ENCODE measurements at places on chromosomes 12 and 14.
A peak's percentile ranks its signal among the peaks of the same experiment; 100 is the strongest.

GRCh38 chr14:91231446-91231845 is 13.1 kb downstream of the GPR68 start:
- peak overlapping the region; percentile 80 for H3K4me3 ChIP-seq
- peaks cover 32% of the 10 kb centered on the region for H3K36me3 ChIP-seq
- no peak for DNase-seq
- no peaks in the 10 kb centered on the region for H3K27me3 ChIP-seq

DNA sequence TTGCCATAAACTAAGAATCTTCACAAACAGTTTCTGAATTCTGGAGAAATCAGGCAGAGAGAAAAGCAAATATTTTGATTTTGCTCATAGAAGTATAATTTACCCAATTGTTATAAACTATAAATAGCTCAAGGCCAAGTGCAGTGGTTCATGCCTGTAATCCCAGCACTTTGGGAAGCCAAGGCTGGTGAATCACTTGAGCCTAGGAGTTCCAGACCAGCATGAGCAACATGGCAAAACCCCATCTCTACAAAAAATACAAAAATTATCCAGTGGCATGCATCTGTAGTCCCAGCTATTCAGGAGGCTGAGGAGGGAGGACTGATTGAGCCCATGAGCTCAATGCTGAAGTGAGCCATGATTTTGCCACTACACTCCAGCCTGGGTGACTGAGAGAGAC is 19.6 kb upstream of the MMP19 start:
- no peaks in the 10 kb centered on the region for H3K36me3 ChIP-seq
- no peaks in the 10 kb centered on the region for H3K4me1 ChIP-seq
- H3K27ac ChIP-seq: no peak overlapping the region
- no peak for DNase-seq

- H3K4me3 ChIP-seq: no peak overlapping the region
- H3K36me3 ChIP-seq: no peaks in the 10 kb centered on the region
- no peaks in the 10 kb centered on the region for H3K4me1 ChIP-seq
- peaks cover 3% of the 10 kb centered on the region for H3K27me3 ChIP-seq
Observed at GRCh38 chr14:102063109-102063807, 23.6 kb downstream of the HSP90AA1 start.

- H3K27ac ChIP-seq: peak overlapping the region; percentile 95
- H3K36me3 ChIP-seq: peaks cover 86% of the 10 kb centered on the region
- H3K4me3 ChIP-seq: peak overlapping the region; percentile 80
- no peak for DNase-seq
Observed at GRCh38 chr14:22531451-22532344, 57.3 kb downstream of the DAD1 start.

GRCh38 chr14:47149326-47149725 is 497.7 kb upstream of the RPL10L start:
- H3K4me1 ChIP-seq: no peaks in the 10 kb centered on the region
- no peak overlapping the region for H3K4me3 ChIP-seq
- no peaks in the 10 kb centered on the region for H3K27me3 ChIP-seq
- no peaks in the 10 kb centered on the region for H3K36me3 ChIP-seq
- no peak overlapping the region for H3K27ac ChIP-seq
- no peak for DNase-seq

- H3K4me3 ChIP-seq: no peak overlapping the region
- no peak for DNase-seq
- H3K27me3 ChIP-seq: peaks cover 7% of the 10 kb centered on the region
Observed at GRCh38 chr12:96495155-96495554, 5.8 kb downstream of the CFAP54 start.

DNA sequence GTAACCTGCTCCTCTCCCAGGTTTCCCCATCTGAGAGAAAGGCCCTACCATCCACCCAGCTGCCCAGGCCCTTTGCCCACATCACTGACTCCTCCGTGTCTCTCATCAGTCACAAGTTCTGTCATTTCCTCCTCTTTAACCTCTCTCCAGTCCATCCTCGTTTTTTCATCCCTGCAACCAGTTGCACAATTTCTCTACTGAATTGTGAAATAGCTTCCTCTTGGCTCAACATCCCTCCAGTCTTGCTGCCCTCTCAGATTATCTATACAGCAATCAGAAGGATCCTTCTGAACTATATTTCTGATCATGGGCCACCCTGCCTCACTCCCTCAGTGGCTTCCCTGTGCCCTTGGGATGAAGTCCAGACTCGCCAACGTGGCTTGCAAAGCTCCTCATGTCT is 6.8 kb downstream of the FAM161B start:
- no peak for DNase-seq
- H3K27ac ChIP-seq: no peak overlapping the region
- H3K27me3 ChIP-seq: no peaks in the 10 kb centered on the region
- no peaks in the 10 kb centered on the region for H3K36me3 ChIP-seq
- no peak overlapping the region for H3K4me3 ChIP-seq

DNA sequence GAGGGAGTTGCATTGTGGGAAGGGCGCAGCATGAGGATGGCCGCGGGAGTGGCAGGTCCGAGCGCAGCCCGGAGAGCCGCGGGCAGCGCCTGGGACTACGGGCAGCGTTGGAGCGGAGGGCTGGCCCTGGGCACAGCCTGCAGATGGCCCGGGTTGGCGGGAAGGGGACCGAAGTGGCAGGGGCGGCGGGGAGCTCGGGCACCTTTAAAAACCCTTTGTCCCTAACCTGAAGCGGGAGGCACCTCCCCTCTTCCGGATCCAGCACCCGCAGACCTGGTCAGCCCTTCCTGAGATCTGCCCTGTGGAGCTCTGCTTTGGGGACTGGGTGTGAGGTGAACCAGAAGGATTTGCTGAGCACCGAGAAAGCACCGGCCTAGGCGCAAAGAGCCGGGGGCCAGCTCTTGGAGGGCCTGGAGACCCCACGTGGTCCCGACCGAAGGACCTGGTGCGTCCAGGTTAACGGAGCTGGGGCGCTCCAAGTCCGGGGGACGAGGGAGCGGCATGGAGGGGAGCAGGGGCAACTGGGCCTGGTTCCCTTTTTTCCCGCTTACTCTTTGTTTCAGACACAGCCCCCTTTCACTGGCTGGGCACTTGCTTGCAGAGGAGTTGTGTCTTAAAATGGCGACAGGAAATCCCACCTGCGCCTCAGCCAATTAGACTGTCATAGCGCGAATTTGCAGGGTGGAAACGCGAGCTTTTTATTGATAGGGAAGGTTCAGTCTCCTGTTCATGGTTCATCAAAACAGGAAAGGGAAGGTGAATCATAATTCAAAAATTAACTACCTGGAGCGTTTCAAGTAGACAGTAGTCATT is 792 bp upstream of the SLC38A1 start:
- H3K4me3 ChIP-seq: no peak overlapping the region
- H3K27me3 ChIP-seq: no peaks in the 10 kb centered on the region
- peaks cover 12% of the 10 kb centered on the region for H3K36me3 ChIP-seq
- peak; percentile 40 for DNase-seq

GRCh38 chr14:22200977-22201605 is 387.9 kb downstream of the DAD1 start:
- H3K27me3 ChIP-seq: no peaks in the 10 kb centered on the region
- no peak overlapping the region for H3K4me3 ChIP-seq
- H3K4me1 ChIP-seq: peaks cover 6% of the 10 kb centered on the region
- H3K36me3 ChIP-seq: no peaks in the 10 kb centered on the region

DNA sequence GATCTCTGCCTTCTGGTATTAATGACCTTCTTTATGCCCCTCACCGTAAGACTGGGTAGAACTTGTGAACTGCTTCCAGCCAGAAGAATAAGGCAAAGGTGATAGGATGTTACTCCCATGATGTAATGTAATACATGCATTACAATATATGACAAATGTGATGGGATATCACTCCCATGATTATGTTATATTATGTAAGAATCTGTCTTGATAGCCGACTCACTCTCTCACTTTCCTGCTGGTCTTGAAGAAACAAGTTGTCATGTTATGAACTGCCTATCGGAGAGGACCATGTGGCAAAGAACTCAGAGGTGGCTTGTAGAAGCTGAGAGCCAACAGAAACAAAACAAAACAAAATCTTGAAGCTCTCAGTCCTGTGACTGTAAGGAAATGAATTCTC is 30.6 kb upstream of the OSBPL8 start:
- H3K36me3 ChIP-seq: no peaks in the 10 kb centered on the region
- no peak overlapping the region for H3K27ac ChIP-seq
- H3K27me3 ChIP-seq: peaks cover 2% of the 10 kb centered on the region

GRCh38 chr12:94561943-94562411 is 88.4 kb downstream of the TMCC3 start:
- no peak for DNase-seq
- H3K27ac ChIP-seq: no peak overlapping the region
- no peaks in the 10 kb centered on the region for H3K36me3 ChIP-seq
- no peaks in the 10 kb centered on the region for H3K4me1 ChIP-seq
- no peak overlapping the region for H3K4me3 ChIP-seq

DNA sequence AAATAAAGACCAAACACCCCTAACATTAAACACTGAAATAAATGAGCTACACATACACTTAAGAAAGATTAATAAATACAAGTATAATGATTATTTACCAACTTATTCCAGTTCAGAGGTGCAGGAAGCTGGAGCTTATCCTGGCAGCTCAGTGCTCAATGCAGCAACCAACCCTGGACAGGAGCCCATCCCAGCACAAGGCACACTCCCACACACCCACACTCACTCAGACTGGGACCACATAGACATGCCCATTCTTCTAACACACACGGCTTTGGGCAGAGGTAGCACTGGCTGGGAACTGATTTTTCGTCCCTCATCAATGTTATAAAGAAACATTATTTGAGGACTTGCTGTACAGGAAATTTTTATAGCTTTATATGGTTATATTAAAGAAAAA is 797.4 kb downstream of the RPS29 start:
- H3K27ac ChIP-seq: no peak overlapping the region
- H3K4me3 ChIP-seq: no peak overlapping the region
- DNase-seq: no peak
- H3K36me3 ChIP-seq: no peaks in the 10 kb centered on the region
- H3K4me1 ChIP-seq: no peaks in the 10 kb centered on the region

GRCh38 chr12:131872154-131873051 is 22.0 kb upstream of the ULK1 start:
- H3K36me3 ChIP-seq: no peaks in the 10 kb centered on the region
- no peaks in the 10 kb centered on the region for H3K4me1 ChIP-seq
- DNase-seq: no peak
- H3K27me3 ChIP-seq: peaks cover 4% of the 10 kb centered on the region
- no peak overlapping the region for H3K27ac ChIP-seq

- H3K27me3 ChIP-seq: no peaks in the 10 kb centered on the region
- H3K4me1 ChIP-seq: peaks cover 19% of the 10 kb centered on the region
- peaks cover 21% of the 10 kb centered on the region for H3K36me3 ChIP-seq
- no peak for DNase-seq
Observed at GRCh38 chr12:122395319-122395718, 27.1 kb downstream of the CLIP1 start.

- H3K4me3 ChIP-seq: no peak overlapping the region
- H3K36me3 ChIP-seq: no peaks in the 10 kb centered on the region
- no peaks in the 10 kb centered on the region for H3K4me1 ChIP-seq
- H3K27ac ChIP-seq: no peak overlapping the region
Observed at GRCh38 chr12:78002878-78003277, 172.2 kb downstream of the NAV3 start.

DNA sequence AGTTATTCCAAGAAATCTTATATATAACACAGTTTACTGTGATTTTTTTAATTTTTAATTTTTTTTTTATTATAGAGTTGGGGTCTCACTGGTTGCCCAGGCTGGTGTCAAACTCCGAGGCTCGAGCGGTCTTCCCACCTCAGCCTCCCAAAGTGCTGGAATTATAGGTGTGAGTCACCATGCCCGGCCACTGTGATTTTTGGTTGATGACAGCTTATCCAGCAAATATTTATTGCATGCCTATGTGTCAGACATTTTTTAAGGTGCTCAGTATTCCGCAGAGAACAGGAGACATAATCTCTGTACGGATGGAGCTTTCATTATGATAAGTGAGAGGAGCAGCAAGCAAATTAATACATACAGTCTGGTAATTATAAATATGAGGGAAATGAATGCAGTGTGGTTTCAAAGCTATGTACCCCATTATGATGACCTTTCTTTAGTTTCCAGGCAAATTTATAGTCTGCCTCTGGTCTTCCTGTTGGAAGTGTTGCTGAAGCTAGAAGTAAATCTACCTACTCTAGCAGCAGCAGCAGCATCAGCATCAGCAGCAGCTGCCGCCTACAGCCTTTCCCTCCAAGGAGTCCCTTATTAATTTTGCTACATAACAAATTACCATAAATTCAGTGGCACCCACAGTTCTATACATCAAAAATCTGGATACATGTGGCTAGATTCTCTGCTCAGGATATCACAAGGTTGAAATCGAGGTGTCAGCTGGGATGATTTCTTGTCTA is 32.3 kb downstream of the FRS2 start:
- no peak overlapping the region for H3K4me3 ChIP-seq
- H3K36me3 ChIP-seq: no peaks in the 10 kb centered on the region
- H3K4me1 ChIP-seq: peaks cover 11% of the 10 kb centered on the region
- DNase-seq: no peak
- H3K27ac ChIP-seq: no peak overlapping the region
- peaks cover 2% of the 10 kb centered on the region for H3K27me3 ChIP-seq

DNA sequence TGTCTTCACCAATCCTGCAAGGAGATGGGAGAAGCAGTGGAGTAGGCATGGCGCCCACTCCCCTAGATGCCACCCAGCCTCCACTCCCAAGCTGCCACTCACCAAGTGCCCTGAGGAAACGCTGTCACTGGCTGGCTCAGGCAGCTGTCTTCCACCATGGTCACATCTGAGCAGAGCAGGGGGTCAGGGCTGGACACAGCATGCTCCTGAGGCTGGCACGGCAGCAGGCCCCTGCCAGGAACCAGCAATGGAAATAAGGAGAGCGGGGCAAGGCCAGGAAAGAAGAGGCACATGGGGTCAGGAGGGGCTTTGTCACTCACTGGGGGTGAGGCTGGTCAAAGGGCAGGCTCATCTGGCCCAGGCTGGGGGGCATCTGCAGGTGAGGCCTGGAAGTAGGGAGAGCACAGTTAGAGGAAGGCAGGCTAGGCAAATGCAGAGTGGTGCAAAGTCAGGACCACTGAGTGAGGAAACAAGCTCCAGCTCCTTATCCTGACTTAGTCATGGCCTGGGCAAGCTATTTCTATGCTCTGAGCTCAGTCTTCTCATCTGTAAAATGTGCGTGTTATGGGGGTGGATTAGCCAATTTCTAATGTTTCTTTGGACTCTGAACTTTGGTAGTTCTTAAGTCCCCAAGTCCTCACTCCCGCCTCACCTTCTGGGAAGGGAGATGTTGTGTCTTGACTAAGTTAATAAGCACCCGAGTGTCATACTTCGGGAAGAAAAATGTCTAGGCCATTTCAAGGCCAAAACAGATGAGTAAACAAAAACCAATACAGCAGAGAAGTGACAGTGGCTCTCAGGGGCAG is 8.0 kb downstream of the NAB2 start:
- no peak overlapping the region for H3K4me3 ChIP-seq
- peaks cover 60% of the 10 kb centered on the region for H3K36me3 ChIP-seq
- H3K27ac ChIP-seq: peak overlapping the region; percentile 50
- H3K27me3 ChIP-seq: peaks cover 2% of the 10 kb centered on the region

DNA sequence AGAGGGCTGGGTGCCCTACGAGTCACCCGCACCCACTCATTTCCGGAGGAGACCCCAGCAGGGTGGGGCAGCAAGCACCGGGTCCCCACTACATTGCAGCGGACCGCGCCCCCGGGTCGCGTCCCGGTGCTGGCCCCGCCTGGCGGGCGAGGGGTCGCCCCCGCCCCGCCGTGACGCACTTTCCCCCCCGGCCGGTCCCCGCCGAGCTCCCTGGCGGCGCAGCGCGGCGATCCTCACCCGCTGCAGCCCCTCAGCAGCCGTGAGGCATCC is 106.1 kb downstream of the PRICKLE1 start:
- no peak for DNase-seq
- H3K36me3 ChIP-seq: peaks cover 2% of the 10 kb centered on the region
- H3K27ac ChIP-seq: no peak overlapping the region
